NCI-H1092 (cell line): ENCODE measurements at places on chromosomes 16 and 17.
A peak's percentile ranks its signal among the peaks of the same experiment; 100 is the strongest.

DNA sequence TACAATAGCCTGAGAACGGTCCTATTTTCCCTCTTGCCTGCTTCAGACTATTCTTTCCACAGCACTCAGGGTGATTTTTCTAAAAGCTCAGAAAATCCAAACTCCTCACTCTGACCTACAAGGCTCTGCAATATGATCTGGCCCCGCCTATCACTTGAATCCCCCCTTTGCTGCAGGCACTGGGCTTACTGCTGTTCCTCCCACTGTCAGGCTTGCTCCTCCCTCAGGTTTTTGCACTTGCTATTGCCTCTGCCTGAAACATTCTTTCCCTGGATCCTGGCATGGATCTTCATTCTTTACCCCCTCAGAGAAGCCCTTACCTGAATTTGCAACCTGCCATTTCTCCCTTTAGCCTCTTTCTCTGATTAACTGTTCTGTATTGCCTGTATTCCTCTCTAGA is 52.3 kb downstream of the RPGRIP1L start:
- DNase-seq = no peak

DNA sequence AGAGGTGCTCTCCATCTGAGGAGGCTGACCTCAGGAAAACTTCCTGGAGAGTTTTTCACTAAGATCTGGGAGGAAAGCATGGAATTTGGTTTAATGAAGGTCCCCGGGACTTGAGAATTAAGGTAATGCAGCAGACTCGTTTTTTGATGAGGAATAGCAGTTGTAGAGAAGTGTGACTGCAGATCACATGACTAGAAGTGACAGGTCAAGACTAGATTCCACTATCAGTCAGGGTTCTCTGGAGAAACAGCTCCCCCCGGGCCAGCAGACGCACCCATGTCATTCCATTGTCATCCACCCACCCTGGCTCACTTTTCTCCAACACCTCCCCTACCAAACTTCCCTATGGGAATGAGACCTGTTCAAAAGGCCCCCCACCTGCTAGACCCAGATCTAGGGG is 1.9 kb upstream of the DHRS13 start:
- no peak for DNase-seq

DNA sequence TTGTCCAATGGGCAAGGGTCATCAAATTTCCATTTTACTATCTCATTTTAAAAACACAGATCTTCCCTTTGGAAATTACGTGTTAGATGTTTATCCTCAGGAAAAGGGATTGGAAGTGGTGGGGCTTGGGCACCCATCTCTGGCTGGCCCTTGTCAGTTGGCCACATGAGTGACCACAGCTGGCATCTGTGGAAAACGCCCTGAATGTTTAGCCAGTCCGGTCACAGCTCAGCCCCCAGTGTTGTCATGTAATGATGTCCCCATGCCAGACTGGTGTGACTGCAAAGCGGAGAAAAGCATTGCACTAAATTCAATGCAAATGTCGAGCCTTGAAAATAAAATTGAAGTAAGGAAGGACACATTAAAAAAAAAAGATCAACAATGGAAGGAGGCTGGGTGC is 53.0 kb downstream of the TMC6 start:
- DNase-seq = no peak

GRCh38 chr17:83068641-83069570 is 10.5 kb upstream of the METRNL start:
- no peak for DNase-seq

- DNase-seq = no peak
These were observed 50.0 kb downstream of the PLD6 start for GRCh38 chr17:17156107-17156506.

DNA sequence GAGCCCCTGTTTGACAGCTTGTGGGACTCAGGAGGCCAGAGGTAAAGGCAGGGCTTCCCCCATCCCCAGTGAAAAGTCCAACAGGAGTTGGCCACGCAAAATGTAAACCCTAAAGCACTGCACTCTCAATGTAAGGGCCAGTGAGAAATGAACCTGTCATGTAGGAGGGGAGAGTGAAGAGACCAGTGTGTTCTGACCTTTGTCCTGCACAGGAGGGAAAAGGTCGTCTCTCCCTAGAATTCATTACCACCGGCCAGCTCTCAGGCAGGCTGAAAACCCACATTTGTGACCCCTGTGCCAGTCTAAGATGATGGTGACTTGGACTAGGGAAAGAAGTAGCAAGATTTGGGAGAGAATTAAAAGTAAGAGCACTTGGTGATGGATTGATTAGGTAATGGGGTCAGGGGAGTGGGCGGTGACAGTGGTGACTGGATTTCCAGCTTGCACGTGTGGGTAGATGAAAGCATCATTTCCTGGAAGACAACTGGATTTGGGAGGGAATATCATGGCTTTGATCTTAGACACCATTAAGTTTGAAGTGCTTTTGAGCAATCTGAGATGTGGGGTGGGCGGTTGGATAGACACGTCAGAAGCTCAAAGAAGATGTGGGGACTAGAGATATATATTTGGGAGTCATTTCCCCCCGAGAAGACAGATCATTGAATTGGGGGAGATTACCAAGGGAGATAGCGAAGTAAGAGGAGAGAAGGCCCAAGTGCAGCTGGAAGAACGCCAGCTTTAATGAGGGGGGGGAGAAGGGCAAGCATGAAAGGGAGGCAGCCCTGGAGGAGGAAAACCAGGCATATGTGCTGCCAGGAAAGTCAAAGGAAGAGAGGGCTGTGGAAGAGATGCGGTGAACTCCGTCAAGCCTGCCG is 119.5 kb downstream of the NTN1 start:
- DNase-seq = no peak

DNA sequence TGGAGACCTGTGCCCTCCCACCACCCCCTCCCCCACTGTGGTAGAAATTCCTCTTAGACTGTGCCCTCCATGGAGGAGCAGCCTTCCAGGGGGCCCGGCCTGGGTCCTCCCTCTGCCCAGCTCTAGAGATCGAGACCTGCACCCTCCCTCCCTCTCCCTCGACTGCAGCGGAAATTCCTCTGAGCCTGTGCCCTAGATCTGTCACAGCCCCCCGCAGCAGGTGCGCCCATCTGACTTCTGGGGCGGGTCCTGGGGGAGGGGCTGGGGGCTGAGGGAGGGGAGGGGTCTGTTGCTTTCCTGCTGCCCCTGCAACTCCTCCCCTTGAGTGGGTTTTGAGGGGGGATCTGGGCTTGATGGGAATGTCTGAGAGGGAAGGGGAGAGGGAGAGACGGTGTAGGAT is 177.8 kb upstream of the GSE1 start:
- DNase-seq = no peak

GRCh38 chr16:87472935-87473334 is 19.9 kb downstream of the ZCCHC14 start:
- DNase-seq = no peak

GRCh38 chr16:53042235-53042701 is 10.4 kb downstream of the CHD9NB start:
- DNase-seq = no peak

DNA sequence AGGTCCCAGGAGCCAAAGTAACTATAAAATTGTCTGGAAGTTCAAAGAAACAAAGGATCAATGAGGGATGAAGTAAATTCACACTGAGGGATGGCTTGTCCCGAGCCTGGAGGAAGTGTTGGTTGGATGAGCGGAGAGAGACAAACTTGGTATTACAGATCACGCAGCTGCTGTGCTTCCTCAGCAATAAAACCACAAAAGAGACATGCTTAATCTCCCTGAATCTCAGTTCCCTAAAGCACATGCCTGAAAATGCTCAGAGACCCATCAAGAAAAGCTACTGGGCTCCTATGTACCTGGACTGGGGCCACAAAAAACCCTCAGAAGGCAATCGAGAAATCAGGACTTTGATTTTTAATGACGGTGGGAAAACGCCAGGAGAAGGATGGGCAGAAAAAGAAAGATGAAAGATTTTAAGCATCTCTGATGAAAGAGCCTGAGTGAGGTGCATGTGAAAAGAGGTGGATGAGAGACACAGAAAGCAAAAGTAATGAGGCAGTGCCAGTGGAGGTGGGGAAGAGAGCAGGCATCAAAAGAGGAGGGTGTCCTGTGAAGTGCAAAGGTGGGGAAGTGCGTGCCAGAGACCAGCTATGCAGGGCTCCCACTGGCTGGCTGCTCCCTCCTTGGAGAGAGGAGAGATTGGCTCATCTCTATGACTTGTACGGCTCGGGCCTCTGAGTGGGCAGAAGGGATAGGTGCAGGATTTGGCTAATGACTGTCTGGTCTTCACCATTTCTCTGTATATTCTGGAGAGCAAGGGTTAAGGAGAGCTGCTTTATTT is 143.7 kb downstream of the ABCC12 start:
- DNase-seq = no peak

DNA sequence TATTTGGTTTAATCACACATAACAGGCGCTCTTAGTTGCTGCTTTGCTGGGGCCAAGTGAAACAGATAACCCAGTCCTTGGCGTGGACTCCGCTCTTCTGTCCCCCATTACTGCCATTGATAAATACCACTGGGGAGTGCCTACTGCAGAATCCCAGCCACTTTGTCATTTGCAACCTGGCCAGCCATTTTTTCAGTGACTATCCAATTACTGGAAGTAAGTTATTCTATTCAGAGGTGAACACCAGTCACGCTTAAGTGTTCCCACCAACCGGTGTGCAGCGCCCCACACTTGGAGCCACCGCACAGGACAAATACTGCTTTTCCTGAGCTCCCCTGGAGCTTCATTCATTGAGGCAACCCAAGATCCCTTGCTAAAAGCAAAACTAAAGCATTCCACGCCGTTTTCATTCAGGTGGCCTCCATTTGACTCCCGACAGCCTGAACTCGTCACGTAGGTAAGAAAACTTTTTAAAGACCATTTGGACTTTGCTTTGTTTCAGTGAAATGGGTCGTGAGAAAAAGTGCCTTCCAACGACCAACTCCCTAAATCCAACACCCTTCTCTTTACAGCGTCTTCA is 1.8 kb downstream of the USP7 start:
- DNase-seq = no peak

- no peak for DNase-seq
These were observed 25.6 kb upstream of the ZNF652 start for GRCh38 chr17:49387498-49388289.

DNA sequence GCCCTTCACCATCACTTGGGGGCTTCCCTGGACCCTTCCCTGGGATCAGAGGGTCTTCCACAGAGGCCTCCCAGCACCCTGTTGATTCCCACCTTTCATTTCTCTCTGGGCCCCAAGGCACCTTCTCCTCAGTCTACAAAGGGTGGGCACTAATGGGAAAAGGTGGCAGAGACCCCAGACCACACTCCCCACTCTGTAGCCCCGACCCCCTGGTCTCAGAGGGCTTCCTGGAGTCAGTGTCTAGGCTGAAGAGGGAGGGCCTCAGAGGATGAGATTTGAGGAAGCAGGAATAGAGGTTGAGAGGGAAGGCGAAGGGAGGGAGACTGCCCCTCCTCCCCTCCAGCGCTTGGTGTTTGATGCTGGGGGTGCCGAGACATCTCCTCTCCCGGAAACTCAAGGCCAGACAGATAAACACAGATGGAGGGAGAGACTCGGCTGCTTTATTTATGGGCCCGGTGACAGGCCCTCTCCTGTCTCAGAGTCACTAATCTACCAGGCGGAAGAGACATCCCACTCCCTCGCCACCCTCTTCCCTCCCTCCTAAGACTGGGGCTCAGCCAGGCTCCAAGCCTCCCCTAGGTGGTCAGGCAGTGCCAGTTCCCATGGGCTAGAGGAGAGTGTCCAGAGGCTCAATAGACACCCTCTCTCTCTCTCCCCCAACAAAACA is 18.5 kb upstream of the SP2 start:
- no peak for DNase-seq

DNA sequence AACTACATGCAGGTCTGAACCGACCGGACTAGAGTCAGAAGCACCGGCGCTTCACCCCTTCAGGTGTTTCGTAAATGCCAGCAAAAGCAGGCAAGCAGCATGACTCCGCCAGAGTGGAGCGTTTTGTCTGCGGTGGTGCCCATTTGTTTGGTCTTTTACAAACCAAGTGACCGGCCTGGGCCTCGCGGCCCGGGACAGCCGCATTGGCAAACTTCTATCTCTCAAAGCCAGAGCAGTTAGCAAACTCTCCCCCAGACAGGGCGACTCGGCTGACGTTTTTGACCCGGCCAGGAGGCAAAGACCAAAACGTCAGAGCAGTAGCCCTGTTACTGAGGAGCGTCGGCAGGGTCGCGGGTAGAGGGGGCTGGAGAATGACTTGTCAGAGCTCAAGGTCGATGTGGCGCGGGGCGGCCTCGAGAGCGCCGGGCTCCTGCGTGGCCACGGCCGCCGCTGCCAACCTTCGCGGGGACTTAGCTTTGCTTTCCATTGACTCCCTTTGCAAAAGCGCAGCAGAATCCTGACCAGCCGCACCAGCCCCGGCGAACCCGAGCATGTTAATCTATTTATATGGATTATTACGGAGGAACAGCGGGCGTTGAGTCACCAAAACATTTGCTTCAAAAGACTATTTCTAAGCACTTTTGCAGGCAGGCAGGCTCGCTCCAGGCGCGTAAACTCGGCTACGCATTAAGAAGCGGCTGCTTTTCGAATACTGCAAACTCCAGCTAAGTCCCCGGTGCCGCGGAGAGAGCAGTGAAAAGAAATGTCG is 763 bp upstream of the SOX9 start:
- DNase-seq = peak; percentile 42

- no peak for DNase-seq
These were observed 111.0 kb downstream of the N4BP1 start for GRCh38 chr16:48498769-48499631.

DNA sequence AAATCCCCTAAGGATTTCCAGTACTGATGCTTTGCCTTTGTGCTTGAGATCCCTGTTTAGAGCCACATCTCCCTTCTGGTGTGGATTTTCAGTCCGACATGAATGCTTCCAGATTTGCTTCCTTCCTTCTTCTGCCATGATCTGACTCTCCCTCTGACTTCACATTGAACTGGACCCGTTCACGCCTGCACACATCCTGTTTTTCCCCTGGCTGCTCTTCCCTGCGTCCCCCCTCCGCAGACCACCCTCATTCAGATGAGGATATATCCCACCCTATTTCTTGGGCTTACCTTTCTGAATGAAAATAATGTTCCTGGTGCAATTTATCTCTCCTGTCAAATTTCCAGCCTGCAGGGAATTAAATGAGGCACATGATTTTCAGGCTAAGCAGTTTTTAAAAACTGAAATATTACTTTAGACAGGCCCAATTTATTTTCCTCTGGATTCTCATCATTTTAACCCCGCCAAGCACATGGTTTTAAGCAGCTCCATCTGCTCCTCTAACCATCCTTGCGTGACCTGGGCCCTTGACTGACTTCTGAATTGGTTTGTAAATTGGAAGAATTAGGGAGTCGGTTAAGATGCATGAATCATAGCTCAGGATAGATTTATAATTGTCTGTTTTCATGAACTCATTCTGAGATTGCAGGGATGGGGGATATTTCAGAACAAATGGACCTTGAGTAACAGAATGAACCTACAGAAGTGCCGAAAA is 59.2 kb downstream of the BMERB1 start:
- DNase-seq = peak; percentile 12
